B cell (primary cell): ENCODE measurements at places on chromosomes 3 and 15.

DNA sequence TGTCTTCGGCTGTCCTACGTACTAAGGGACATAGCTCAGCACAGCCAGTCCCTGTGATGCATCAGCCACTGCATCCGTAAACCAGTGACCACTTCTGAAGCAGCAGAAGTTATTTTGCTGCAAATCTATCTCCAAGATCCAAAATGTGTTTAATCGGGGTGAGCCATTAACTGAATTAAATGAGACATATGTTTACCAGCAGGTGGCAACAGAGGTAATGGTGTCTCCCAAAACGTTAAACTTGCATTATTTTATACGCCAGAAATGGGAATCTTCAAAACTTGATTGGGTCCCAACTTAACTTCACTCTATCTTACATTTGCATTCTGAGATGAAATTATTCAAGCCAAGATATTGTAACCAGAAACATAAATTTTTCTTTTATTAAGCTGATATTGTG lies 75.3 kb upstream of the BOC start:
- peak; percentile 20 for DNase-seq

- DNase-seq: no peak
Observed at GRCh38 chr3:10695595-10696285, 120.3 kb upstream of the SLC6A11 start.

DNA sequence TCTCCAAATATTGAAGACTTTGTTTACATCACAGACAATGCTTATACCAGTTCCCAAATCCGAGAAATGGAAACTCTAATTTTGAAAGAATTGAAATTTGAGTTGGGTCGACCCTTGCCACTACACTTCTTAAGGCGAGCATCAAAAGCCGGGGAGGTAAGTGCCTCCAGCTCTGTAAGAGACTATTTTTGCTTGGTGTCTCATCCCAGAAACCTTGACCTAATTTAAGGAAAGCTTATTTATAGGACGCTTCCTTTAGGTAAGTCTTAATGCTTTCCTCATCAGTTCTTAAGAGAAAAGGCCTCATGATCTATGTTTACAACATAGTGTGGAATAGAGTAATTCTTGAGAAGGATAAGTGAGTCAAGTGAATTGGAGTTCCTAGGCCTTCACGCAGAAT lies 11.8 kb downstream of the CCNB2 start:
- DNase-seq: no peak

DNA sequence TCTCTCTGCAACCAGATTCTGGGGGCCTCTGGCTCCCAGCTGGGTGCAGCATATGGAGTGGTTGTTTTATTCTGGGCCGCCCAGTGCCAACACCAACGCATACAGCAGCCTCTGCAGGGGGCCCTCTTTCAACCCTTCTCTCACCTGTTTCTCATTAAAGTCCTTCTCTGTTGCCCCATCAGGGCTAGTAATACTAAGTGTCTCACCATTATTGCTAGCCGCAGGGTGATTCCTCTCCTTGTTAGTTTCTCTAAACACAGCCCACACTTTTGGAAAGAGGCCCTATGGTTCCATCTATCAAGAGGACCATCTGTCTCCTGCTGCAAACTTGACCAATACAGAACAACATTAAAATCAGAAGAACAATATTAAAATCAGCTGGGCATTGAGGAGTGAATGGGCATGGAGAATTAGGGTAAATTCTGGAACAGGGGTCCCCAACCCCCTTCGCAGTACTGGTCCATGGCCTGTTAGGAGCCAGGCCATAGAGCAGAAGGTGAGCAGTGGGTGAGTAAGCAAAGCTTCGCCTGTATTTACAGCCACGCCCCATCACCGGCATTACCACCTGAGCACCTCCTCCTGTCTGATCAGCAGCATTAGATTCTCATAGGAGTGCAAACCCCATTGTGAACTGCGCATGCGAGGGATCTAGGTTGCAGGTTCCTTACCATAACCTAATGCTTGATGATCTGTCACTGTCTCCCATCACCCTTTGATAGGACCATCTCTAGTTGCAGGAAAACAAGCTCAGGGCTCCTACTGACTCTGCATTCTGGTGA lies 36.5 kb downstream of the ALS2CL start:
- DNase-seq: no peak

DNA sequence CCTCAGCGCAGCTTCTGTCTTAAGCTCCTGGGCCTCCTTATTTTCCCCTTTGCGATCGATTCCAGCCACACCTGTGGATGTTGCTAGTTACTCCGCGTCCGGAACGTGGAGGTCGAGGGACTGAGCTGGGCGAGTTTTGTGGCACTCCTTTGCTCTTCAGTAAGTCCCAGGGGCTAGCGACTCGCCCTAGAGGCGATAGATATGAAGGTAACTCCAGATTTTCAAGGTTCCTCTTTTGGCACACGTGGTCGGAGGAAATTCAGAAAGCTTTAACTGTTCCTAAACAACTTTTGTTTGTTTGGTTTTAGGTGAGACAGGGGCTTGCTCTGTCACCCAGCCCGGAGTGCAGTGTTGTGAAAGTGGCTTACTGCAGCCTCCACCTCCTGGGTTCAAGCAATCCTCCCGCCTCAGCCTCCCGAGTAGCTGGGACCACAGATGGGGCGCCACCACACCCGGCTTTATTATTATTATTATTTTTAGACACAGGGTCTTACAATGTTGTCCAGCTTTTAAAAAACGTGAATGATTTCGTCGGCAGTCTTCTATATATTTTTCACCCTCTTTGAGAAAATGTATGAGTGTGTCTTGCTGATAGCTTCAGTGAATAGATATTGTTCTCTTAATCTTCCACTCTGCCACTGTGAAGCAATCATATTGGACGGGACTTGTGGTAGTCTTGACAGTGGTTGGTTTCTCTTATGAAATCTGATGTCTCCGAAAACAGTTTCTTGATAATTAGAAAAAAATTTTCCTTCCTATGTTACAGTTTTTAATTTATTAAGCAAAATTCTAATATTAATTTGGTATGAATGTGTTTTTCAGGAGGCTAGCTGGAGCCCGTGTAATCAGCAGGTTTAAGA lies 785 bp downstream of the MFSD1 start:
- peak; percentile 75 for DNase-seq

DNA sequence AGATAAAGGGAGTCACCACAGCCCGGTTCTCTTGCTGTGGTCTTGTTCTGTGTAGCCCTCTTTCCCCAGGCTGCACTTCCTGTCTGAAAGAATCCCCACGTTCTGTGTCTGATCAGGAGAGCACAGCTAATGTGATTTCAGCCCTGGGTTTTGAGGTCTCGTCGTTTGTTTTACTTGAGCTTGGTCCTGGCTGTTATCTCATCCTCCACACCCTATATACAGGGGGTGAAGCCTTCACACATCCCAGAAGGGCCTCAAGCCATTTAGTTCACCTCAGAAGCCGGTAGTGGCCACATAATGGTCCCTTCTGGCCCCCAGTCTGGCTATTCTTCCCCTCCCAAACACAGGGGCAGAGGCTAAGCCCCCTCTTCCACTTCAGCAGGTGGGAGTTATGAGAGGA lies 115.6 kb downstream of the PDE8A start:
- no peak for DNase-seq

- DNase-seq: no peak
Observed at GRCh38 chr15:67977414-67978089, 76.6 kb upstream of the PIAS1 start.

GRCh38 chr15:28111543-28111942 lies 12.4 kb upstream of the OCA2 start:
- DNase-seq: no peak

GRCh38 chr15:51350723-51351122 lies 9.3 kb downstream of the GLDN start:
- DNase-seq: no peak
